ENCODE measurements at places on chromosomes 2 and 18. TPM values are rescaled to one million over a fixed set of nuclear protein-coding genes. Genes with fewer than 3 reads are reported as not detected.

- DNase-seq = no peak
Measured at GRCh38 chr2:226991663-226992062, 155.8 kb downstream of the RHBDD1 start.

DNA sequence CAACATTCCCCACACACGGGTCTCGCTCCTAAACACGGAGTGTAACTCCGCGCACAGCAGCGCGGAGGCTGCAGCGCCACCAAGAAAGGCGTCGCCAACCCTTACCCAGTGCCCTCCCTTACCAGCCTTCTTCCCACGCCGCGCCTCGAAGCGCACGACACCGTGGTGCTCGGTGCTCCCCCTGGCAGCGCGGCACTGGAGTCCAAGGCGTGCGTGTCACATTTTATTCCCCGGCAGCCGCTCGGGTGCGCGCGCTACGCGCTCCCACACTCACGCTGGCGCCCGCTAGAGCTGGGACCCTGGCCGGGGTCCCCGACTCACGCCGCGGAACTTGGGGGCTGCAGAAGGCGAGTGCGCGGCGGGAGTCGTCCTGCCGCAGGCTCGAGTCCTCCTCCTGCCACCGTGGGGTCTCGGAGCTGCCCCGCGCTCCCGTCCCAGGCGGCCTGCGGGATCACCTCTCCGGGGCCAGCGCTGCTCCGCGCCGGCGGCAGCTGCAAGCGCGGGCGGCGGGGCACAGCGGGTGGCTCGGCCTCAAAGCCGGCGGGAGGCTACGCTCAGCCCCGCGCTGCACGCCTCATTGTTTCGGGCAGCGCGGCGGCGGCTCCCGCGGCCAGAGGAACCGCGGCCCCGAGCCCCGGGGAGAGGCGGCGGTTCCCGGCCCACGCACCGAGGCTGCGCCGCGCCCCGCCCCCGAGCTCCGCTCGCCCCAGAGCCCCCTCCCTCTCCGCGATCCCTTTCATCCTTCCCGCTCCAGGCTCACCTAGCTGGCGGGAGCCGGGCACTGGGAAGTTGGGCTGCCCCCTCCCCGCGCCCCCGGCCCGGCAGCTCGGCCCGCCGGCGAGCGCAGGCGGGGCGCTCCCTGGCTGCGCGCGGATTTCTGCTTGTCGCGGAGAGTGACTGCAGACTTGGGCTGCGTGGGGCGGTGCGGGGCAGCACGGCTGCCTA, at the start of gene ST6GAL2:
TSS of gene ST6GAL2 (minus strand) at position 197 of the 945 bp plus-strand sequence. CDS start 42,190 bp downstream, outside the sequence.
- DNase-seq = no peak

DNA sequence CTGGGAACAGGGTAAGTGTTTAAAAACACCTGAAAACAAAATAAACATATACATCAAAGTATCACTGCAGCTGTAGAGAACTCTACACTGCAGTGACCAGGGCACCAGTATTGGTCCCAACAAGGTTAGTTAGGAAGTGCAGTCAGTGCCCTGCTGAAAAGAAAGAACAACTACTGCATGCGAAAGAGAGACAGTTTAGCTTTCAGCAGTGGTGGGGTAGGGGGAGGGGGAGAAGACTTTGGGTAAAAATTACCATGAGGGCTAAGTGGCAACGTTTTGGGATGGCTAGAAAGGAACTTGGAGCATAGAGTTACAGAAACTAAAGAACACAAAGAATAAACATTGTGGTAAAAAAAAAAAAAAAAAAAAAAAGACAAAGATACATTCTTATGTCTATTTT, 112.1 kb downstream of the UPP2 start:
- DNase-seq = no peak

DNA sequence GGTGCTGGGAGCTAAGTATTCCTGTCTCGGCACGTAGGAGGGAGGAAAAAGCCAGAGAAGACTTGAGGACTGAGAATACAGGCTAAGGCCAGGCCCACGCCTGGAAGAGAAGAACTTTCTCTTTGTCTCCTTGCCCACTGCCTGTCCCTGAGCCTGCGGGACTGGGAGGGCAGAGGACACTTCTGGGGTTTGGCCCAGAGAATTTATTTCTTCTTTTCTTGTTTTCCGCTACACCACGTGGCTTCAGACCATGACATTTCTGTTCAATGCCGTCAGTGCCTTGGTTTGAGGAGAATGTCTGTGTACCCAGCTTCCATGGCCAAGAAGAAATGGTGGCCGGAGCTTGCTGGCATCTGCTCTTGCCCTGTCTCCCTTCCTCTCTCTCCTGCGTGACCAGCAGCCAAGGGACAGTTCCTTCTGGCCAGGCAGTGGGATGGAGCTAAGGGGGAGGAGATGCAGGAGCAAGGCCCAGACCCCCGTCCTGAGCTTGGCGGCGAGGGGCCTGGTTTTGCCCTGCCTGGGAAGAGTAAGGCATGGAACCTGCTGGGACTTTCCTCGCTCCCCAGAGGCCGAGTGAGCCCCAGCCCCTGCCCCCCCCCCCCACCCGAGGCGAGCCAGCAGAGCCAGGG, 140.3 kb downstream of the KLHL29 start:
- no peak for DNase-seq

DNA sequence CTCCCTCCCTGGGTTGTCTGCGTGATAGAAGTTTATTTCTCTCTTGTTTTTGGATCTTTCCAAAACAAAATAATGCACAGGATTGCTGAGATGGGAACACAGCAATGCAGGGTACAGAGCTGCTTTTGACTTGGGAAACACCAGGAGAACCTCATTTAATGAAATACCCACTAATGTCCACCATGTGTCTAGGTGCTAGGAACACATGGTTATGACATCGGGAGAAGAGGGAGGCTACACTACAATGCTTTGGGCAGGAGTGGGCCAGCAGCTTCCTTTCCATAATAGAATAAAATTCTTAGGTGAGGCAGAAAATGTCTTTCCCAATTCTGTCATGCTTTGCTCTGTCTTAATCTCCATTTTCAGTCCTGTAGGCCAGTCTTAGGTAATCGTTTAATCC, 29.2 kb upstream of the KCNF1 start:
- no peak for DNase-seq

DNA sequence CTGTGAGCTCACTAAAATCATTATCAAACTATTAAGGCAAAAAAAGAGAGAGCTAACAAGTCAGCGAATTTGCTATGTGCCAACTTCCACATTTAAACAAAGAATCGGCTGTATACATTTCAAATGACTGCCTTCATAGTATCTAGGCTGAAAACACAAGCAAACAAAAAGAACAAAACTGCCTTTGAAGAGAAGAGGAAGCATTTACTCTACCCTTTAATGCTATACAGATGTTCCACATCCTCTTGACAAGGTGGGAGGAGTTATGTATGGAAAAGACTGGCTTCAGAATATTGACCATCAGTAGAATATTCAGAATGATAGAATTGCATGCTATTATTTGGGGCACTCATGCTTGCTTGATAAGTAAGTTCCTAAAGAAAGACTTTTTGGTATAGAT, 741.7 kb downstream of the PLCL1 start:
- no peak for DNase-seq

GRCh38 chr2:118443596-118443995, 355.3 kb downstream of the INSIG2 start:
- peak; percentile 6 for DNase-seq

The ACKR3 gene
- 0.07 TPM for polyA plus RNA-seq

- no peak for DNase-seq
Measured at GRCh38 chr18:47737956-47738355, 192.5 kb downstream of the SMAD2 start.

DNA sequence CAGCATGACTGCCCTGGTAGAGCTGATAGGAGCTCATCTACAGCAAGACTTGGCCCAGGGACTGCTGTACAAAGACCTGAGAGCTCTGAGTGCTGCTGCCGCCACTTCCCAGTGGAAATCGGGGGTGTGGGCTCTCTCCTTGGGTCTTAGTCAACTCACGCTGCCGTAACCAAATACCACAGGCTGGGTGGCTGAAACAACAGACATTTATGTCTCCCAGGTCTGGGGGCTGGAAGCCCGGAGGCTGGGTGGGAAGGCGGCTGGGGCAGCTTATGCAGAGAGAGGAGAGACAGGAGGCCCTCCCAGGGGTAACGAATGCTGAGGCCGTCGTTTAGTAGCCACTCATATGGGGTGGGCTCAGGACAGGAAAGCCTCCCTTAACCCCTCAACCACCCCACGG, 15.4 kb upstream of the MAL start:
- no peak for DNase-seq

- no peak for DNase-seq
Measured at GRCh38 chr2:170456914-170457313, 258.2 kb upstream of the SP5 start.

DNA sequence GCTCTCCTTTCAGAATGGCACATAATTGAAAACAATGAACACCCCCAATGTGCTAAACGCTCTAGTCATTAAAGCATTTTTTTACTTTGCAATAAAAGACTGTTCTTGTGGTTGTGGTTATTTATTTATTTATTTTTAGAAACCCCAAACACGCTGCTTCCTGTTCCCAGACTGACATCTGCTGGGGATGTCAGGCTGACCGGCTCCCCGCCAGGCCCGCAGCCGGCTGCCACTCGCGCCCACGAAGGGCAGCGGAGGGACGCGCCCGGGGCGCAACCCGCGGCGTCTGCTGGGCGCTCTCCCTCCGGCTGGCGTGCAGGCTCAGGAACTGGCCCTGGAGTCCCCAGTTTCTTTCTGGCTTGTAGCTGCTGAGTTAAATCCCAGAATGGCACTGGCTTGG, 83.1 kb upstream of the SP3 start:
- no peak for DNase-seq

GRCh38 chr2:225842939-225843338, 443.4 kb downstream of the NYAP2 start:
- no peak for DNase-seq

DNA sequence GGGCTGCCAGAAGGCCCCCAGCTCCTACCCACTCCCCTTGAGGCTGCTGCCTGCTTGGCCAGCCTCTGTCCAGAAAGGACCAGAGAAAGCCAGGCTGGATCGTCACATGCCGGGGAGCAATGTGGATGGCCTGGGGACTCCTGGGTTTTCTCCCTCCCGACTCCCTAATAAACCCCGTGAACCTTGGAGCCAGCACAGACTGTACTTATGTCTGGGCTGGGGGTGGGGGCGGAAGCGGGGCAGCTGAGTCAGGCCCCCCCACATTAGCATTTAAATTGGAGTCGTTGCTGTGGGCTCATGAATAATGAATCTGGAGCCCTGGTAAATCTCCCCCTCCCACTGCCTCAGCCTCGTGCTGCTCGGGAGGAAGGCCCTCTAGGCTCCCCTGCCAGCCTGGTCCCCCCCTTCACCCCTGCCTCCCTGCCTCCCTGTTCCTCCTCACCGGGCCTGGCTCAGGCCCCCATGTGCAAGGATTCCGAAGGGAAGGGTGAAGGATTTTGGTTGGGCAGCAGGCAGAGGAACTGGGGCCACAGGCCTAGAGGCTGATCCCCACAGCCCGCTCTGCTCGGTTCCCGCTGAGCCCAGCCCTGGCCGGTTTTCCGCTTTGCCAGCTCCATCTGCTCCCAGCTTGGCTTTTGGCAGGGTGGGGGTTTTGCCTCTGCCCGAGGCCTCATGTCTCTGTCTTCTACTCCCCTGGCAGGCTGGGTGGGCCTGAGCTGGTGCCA, 7.3 kb upstream of the ASIC4 start:
- no peak for DNase-seq

DNA sequence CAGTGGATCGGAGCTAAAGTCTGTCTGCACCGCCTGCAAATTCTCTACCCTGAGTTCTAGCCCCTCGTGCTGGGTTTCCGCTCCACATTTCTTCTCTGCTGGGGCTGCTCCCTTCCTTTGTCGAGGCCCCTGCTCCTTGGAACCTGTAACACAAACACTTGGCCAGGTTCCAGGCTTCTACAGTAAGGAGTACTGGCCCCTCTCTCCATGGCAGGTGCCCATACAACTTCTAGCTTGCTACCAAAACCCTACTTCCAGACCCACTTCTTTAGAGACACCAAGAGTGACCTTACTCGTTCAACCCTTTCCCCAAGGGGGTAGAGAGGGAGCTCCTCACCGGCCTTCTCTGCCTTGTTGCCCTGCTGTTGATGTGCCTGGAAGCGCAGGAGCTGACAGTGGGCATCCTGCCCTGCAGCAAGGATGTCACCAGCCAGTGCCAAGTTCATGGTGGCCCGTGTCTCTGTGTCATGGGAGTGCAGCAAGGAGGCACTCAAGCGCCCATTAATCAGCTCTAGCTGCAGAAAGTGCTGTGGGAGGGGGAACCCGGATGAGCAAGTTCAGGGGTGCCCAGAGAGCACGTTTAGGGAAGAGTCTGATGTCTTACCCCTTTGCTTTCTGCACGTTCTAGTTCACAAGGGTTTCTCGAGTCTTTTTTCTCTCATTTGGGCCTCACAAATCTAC, 1.1 kb downstream of the PREB start:
- no peak for DNase-seq

GRCh38 chr2:53519918-53520841, 247.4 kb upstream of the CHAC2 start:
- DNase-seq = no peak

The TRABD2A gene
- 30.2 TPM for polyA plus RNA-seq

- DNase-seq = no peak
Measured at GRCh38 chr2:72983500-72984161, 66.3 kb downstream of the EMX1 start.

DNA sequence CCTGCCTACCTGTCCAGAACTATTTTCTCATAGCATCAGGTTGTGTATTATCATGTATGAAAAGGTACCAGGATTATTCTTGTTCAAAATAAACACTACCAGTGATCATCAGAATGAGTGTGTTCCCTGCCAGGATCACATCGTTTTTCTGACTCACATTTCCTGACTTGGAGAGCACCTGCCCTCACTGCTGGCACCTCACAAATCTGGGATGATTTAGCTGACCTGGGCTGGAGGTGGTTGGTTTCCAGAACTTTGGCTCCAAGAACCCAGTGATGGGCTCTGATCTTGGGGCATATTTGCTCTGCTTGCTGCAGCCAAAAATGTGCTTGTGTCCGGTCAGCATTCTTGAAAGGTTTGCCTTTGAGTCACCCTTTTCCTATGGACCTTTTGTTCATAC, 836.3 kb upstream of the ACVR2A start:
- DNase-seq = no peak

- DNase-seq = no peak
Measured at GRCh38 chr2:42598656-42599055, 30.2 kb downstream of the MTA3 start.

The PRKAG3 gene
- polyA plus RNA-seq = not detected

The FAHD2B gene
- polyA plus RNA-seq = 3.4 TPM

DNA sequence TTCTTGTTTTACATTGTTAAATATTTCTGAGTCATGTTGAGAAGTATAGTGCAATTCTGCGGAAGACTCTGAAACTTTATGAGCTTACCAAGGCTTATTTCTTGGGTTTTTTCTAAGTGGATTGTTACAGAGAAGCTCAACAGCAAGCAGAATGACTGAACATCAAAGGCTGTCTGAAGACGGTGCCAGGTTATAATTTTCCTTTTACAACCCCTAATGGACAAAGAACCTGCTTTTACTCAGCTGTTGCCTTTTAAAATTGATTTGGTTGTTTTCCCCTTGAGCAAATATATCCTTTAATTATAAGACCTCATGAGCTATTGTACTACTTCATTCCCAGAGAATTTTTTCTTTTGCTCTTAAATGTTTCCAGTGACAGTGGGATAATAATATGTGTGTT, 41.6 kb downstream of the LAMA3 start:
- no peak for DNase-seq

The PAIP2B gene
- 0.24 TPM for polyA plus RNA-seq

The CACNB4 gene
- polyA plus RNA-seq = 0.19 TPM
